ENCODE measurements at places on chromosomes 6 and 20.

DNA sequence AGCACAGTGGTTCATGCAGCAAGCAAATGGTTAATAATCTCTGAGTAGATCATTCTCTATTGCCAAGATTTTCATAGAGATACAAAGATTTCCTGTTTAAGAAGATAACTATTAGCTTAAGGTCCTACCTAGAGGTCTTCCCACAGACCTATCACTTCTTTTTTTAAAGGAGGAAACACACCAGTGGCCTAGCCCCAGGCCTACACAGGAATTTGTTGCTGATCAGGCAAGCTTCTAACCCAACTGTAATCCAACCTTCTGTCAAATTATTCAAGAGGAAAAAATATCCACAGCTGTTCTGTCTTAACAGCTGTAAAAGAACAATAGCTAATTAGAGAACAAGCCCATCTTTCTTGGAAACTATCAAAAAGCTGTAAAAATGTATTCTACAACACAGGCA is 332.8 kb downstream of the BTBD9 start:
- DNase-seq: no peak

- no peak for DNase-seq
Observed at GRCh38 chr20:24630486-24631172, 161.2 kb downstream of the SYNDIG1 start.

DNA sequence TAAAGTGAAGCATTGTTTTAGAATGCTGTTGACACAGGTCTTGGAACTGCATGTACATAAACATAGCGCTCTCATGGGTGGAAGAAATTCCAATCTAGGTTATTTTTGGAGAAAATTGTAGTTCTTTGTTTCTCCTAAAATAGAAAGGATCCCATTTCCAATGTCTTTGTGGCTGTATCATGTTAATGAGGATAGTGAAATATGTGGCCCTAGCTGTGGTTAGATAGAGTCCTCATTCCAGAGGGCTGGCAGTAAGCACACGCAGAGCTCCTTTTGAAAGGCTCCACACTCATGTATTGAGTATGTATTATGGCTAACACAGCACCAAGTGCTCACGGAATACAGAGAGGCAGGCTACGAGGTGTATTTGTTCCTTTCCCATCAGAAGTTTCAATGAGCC is 60.9 kb downstream of the SNRNP48 start:
- no peak for DNase-seq

- DNase-seq: no peak
Observed at GRCh38 chr6:95768539-95768938, 191.2 kb downstream of the MANEA start.

DNA sequence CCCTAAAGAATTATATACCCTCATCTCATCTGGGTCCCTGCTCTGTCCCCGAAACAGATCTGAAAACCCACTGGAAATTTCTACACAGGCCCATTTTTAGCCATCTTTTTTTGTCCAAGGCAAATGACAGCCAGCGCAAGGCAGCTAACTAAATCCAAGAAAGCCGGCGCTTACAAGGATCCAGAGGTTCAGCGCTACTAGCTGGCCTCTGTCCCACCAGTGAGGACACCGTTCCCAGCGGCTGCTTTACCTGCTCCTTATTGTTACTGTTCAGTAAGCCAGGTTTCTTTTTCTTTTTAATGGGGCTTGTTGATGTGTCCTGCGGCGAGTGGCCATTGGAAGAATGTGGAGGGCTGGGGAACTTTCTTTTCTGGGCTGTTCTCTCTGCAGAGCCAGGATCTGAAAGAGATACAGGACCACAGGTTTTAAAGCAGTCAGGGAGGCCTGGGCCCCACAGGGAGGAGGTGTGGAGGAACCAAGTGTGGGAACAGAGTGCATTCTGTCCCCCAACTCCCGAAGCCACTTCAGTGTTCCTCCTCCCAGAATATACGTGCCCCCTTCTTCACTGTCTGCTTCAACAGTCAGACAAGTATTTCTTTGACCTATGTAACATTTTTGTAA is 46.6 kb downstream of the ZMYND8 start:
- no peak for DNase-seq

DNA sequence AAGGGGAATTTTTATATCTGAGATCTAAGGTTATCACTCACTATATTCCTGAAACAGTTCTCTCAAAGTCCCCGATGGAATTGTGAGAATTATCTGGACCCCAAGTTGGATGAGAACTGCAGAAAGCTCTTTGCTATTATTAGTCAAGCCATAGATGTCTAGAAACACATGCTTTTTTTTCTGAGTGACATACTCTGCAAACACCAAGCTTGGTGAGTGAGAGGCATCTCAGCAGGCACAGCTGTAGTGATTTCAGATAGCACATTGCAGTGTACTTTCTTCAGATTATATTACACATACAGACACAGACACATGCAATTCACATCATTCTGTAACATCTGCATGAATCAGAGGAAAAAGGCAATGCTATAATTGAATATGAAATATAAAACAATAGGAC is 111.1 kb upstream of the UFL1 start:
- no peak for DNase-seq

- DNase-seq: no peak
Observed at GRCh38 chr6:82862543-82862942, 203.1 kb downstream of the UBE3D start.

- no peak for DNase-seq
Observed at GRCh38 chr20:59074456-59074855, 31.9 kb upstream of the PRELID3B start.

DNA sequence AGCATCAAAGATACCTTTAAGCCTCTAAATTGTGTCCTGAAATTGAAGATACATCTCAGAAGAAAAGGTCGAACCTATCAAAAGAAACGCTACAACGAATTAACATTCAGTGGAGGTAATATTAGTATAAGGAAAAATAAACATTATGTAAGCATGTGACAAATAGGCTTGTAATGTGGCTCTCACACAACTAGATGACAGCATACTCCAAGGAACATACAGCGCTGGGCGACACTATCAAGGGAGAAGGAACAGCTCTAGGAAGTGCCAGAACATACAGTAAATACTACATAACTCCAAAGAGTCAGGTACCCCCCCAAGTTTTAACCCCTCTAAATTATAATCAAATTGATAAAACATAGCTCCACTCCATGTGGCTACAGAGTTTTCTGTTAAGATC is 103.5 kb downstream of the LAMP5 start:
- no peak for DNase-seq

DNA sequence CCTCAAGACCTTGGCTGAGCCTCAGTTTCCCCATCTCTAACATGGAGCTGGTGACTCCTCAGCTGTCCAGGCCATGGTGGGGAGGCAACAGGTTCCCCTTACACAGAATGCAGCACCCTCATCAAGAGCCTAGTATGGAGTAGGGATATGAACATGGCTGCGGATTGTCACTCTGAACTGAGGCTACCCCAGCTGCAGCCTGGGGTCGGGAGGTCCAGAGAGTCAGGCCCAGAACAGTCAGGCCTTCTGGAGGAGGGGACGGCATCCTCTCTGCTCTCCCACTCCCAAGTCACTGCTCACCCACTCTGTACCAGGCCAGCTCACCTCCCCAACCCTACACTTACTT is 1.4 kb upstream of the FOXS1 start:
- DNase-seq: no peak

DNA sequence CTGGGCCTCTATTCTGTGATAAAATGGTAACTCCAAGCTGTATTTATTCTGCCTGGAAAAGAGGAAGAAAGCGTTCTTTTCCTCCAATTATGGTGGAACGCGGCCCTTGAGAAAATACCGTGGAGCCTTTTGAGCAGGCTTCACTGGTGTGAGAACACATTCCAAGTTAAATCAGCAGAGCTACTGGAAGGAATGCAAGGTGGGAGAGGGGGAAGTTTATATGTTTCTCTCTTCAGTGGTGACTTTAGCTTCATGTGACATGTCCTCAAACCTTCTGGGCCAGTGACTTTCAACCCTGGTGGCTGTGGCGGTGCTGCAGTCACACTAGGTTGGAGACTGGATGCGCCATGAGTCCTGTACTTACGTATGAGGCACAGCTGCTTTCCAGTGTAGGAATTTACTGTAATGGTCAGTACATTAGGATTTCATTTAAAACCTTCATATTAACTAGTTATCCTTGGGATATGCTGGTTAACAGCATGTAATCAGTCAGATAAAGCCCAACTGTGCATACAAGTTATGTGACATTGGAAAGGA is 221.7 kb downstream of the ARID1B start:
- DNase-seq: no peak

DNA sequence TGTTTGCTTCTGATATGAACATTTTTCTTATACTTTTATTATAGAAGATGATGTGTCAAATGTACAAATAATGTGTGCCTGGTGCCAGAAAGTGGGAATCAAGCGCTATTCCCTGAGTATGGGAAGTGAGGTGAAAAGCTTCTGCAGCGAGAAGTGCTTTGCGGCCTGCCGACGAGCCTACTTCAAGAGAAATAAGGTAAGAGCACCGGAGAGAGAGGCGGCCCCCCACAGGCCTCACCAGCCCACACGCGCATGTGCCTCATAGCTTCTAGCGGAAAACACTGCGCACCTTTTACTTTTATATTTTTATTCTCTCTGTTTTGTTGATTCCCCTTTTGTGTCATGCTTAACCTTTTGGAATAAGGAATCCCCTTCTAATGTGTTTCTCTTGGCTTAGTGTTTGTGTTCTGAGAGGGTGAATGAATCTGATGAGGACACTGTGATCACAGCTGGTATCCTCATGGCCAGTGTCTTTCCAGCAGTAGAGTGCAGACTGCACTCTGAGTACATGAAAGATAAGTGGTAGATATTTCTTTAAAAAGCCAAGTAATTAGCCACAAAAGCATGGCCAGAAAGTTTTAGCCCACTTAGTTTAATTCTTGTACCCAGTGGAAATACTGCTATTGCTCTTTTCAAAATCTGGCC is 43.6 kb downstream of the SOBP start:
- no peak for DNase-seq

GRCh38 chr20:42212391-42212790 is 594.2 kb upstream of the CHD6 start:
- no peak for DNase-seq

Data from keratinocyte (primary cell).